DMS79 treated with DMSO at 0.1 percent for 48 hours (cell line): ENCODE measurements at places on chromosomes 12 and 14.
A peak's percentile ranks its signal among the peaks of the same experiment; 100 is the strongest.

DNA sequence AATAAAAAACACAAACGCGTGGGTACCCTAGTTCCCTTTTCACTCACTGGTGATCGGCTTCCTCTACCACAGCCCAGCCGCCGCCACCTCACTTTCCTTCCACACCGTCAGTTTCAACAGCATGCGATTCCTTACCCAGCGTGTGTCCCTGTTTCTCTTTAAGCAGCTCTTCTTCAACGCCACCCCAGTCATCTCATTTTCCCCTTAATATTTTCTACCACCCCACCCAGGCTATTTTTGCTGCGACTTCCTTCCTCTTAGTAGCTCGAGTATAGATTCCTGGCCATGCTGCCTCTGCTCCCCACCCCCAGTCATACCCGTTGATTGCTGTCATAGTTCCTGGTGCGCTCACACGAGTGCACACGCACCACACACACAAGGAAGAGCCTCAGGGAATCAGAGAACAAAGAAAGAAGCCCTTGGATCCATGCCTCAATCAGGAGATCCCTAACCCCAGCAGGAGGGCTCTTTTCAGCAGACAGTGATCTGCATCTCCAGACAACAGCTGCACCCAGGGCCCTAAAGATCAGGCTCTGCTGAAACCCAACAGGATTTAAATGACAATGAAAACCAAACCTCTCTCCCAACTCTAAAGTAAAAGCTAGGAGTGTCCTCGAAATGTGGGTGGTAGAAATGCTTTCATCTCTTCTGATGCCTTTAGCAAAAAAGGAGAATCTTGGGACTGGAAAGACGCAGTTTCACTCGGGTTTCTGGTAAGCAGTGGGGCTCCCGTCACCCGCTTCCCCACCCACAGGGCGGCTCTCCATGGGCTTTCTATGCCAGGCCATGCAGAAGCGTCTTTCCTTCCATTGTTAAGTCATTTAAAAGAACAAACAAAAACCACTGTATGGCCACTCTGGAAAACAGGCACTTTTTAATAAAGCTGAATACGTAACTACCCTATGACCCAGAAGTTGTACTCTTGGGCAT, 23.8 kb downstream of the VPS37B start:
- DNase-seq = peak; percentile 78

DNA sequence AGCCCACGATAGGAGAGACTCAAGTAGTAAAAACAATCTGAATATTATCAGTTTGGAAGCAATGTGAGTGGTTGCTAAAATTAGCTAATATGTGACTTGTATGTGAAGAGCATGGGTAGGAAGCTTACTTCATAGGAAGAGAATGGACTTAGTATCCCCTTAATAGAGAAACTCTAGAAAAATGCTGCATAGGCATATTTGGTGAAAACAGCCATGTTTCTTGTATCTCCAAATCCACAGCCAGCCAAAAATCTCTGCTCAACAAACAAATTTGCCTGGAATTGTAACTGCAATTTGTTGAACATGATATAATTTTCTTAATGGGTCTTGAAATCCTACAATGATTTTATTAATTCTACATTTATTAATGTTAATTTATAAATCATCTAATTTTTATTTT, 1252.9 kb upstream of the TMEM132C start:
- no peak for DNase-seq

GRCh38 chr12:132018193-132018916, 68.6 kb downstream of the EP400 start:
- DNase-seq = no peak

DNA sequence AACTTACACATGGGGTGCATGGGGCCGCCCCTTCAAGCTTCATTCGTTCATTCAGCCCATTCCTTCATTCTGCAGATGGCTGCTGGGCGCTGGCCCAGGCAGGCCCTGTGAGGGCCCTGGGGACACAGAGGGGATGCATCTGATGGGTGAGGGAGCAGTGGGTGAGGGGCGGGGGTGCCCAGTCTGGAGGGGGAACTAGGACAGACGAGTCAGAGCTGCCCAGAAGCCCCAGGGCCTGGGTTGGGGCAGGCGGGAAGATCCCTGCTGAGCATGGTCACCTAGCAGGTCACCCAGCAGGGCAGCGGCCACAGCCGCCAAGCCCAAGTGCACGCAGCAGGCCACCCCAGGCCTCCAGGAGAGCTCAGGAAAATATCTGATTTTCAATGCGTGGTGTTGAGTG, 14.1 kb downstream of the TRMT61A start:
- peak; percentile 63 for DNase-seq

GRCh38 chr12:85865890-85866289, 8.2 kb upstream of the NTS start:
- no peak for DNase-seq

DNA sequence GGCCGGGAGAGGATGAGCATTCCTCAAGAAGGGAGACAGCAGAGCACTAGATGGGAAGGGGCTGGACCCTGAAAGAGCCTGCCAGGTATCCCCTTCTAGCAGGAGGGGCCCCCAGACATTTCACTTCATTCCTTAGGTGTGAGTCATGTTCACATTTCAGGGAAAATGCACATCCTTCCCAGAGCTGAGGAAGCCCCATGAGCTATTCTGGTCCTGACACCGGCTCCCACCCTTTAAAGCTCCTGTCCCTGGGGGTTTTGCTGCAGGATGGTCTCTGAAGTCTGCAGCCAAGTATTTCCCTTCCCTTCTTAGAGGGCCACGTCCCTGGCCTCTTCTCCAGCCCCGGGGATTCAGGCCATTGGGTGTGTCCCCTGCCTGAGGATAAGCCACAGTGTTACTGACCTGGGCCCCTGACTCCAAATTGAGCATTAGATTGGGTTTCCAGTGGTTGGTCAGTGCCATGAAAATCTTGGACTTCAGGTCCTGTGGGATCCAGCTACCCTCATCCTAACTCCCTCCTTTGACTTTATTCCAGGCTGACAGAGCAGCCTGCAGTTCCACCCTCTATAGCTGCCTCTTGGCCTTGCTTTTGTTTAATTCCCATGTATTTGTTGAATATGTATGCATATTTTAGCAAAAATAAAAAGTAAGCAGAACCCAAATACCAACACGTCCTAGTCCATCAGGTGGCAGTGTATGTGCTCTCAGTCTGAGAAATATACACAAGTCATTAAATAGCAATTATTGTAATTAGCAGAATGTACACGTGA, 267.1 kb downstream of the CACNA1C start:
- no peak for DNase-seq

GRCh38 chr14:67853715-67854114, 34.1 kb downstream of the RAD51B start:
- DNase-seq = no peak

DNA sequence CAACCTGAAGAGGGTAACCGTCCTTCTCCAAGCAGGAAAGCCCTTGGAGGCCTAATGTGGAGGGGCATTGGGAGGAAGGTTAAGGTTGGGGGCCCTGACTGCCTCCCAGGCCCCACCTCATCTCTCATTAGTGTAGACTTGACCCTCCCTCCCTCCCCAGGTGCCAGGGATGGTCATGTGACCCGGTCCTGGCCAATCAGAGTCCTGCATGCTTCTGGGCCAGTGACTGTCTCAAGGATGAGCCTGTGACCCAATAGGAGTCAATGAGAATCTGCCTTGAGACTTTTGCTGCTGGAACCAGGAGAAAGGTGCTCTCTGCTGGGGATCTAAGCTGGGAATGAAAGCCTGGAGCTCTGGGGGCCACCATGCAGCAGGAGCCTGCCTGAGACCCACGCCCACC, 70.8 kb downstream of the NCOR2 start:
- no peak for DNase-seq

DNA sequence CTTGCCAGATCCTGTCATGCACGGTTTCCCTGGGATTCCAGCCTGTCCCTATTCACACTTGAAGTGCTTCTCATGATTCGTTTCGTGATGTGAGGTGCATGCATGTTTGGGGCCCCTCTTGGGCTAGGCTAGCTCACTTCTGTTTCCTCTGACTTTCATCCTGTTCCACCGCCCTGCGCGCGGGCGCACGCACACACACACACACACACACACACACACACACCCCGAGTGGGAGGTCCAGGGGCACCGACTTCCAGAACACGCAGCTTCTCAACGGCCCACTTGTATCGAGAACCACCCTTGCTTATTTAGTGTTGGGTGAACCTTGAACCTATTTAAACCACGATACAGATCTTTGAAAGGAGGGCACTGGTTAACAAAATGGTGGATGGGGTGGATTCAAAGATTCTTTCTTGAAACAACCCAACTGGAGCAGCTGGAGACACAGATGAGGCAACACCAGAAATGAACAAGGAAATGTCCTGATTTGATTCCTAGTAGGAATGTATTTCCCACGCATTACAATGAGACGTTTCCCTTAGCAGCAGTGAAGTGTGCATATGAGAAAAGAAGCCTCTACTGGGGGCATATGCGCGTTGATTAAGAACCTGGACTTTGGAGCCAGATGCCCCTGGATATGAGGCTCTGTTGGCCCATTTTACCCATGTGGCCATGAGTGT, 16.3 kb downstream of the ELK3 start:
- peak; percentile 53 for DNase-seq

GRCh38 chr12:53160000-53160399, 20.5 kb upstream of the ZNF740 start:
- no peak for DNase-seq

DNA sequence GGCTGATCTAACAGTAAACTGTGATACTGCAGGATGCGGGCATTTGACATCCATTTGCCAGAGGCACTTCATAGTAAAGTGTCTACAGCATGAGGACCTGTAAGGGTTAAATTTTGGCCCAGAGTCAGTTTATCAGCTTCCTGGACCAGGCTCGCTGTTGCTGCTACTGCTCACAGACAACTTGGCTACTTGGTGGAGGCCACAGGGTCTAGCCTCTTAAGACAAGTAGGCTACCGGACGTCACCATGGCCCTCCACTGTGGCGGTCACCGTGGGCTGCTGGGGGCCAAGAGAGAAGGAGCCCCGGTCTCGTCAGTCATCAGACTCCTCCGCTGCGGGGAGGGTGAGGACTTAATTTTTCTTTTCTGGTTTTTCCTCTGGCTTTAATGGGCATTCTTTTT, 117.3 kb upstream of the PZP start:
- DNase-seq = no peak

DNA sequence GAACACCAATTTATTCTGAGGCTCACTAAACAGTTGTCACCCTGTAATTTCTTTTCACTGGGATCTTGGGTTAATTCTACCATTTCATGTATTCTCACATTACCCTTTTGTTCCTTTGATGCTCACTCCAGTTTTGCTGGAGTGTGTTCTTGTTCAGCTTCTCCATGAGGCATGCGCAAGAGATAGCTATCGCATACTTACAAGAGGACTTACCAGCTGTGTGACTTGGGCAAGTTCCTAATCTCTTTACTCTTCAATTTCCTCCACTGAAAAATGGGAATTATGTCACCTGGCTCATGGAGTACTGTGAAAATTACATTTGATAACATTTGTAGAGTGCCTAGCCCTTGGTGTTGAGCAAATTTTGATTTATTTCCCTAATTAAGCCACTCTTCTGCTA, 56.5 kb upstream of the JDP2 start:
- no peak for DNase-seq

DNA sequence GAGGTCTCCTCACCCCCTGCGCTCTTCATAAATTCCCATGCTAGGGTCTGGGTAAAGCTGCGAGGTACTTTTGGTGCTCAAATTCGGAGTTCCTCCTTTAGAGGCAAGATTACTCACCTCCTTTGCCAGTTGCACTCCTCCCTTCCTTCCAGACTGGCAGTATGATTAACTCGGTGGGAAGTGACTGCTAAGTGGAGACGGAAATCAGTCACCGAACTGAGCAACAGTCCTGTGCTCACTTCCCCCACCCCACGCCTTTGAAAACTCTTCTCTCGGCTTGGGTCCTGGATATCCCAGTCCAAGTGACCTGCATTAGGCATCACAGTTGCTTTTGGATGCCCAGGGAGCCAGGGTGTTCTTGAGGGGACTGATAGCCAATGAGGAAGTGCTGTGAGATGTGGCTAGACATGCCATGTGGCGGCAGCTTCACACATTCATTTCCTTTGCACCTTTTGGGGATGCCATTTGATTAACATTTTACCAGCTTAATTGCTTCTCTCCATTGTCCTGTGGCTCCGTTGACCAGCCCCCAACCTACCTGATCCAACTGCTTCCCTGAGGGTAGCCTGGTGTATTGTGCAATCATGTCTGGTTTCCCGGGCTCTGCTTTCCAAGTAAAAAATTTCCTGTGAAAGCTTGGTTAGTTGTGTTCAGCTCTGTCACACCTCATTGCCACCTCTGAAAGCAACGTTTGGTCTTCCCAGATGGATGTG, 840 bp downstream of the PNP start:
- peak; percentile 78 for DNase-seq

- no peak for DNase-seq
These were observed 63.2 kb downstream of the ATP2B1 start for GRCh38 chr12:89645434-89645833.

DNA sequence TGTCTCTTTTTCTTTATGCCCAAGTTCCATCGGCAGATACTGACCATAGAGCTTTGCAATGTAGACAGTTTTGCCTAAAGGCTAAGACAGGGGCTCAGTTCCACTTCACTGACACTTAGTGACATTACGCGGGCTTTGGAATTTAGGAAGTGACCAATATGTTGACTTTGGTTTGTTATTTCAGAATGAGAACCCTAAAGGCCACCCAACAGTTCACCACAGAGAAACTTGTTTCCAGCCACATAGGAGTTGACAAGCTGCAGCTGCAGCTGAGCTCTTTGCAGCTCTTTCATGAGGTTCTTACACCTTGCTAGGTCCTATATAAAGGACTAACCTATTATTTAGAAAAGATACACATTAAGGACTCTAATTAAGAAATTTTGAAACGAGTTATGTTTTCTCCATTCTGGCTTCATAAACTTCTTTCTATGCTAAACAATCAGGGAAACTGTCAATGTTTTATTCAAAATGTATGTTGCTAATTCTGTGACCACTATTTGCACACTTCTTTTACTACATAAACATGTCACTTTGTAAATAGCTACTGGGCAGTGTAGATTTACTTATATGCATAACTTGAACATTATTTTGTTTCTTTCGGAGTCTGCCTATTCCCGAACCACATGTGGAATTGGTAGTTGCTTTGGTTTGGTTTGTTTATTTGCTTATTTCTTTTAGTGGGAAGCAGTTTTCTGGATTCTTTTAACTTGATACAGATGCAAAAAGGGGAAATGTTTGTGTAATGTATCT, 18.5 kb upstream of the KLRD1 start:
- no peak for DNase-seq

DNA sequence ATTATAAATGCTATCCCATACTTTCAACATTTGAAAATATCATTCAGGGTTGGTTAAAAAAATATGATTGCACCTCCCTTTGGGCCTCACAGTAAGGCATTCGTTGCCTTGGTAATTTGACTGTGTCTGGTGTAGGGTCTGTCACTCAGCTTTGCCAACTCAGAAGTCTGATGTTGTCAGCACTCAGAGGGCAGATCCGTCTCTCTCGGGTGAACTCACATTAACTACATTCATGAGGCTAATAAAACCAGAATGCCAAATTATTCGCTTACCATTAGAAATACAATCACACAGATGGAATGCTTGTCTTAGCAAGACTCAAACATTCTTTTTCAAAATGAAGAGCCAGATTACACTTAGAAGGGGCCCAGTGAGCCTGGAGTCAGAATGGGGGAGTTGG, 53.0 kb downstream of the NPAS3 start:
- DNase-seq = no peak

GRCh38 chr14:105255021-105255507, 6.7 kb downstream of the BTBD6 start:
- DNase-seq = no peak

GRCh38 chr12:22264380-22264779, 70.1 kb downstream of the ST8SIA1 start:
- DNase-seq = no peak

GRCh38 chr14:81006266-81006665, 50.8 kb downstream of the TSHR start:
- DNase-seq = no peak

- DNase-seq = no peak
These were observed 56.0 kb upstream of the DCD start for GRCh38 chr12:54704202-54704601.

- DNase-seq = no peak
These were observed 246.0 kb upstream of the DAAM1 start for GRCh38 chr14:58942516-58942915.
